ENCODE measurements at places on chromosomes 7 and 10.

- H3K27me3 ChIP-seq, result peaks cover 38% of the 10 kb centered on the region
- DNase-seq, result no peak
- no peak overlapping the region for H3K4me3 ChIP-seq
- no peak overlapping the region for H3K27ac ChIP-seq
These were observed 5.9 kb downstream of the ZNF488 start for GRCh38 chr10:47378183-47378510.

- DNase-seq, result no peak
- H3K36me3 ChIP-seq, result peaks cover 4% of the 10 kb centered on the region
- no peaks in the 10 kb centered on the region for H3K27me3 ChIP-seq
- no peak overlapping the region for H3K4me3 ChIP-seq
These were observed 119.3 kb downstream of the BBS9 start for GRCh38 chr7:33248671-33249070.

DNA sequence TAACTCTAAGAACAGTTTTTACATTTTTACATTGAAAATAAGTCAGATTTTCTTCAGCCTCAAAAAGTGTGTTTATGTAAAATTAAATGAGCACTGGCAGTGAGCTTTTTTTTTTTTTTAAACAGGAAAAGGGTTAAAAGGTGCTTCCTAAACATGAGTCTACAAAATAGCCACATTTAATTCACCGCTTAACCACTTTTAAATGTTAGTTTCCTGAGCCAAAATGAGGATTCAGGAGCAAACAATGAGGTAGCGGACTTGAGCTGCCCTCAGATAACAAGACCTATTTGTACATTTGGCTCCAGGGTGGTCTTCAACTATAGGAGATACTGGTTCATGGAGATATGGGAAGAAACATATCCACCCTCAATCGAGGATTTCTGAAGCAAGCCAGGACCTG lies 22.8 kb downstream of the AKR1C3 start:
- no peaks in the 10 kb centered on the region for H3K36me3 ChIP-seq
- DNase-seq, result no peak
- no peak overlapping the region for H3K4me3 ChIP-seq
- no peak overlapping the region for H3K27ac ChIP-seq
- no peaks in the 10 kb centered on the region for H3K27me3 ChIP-seq

DNA sequence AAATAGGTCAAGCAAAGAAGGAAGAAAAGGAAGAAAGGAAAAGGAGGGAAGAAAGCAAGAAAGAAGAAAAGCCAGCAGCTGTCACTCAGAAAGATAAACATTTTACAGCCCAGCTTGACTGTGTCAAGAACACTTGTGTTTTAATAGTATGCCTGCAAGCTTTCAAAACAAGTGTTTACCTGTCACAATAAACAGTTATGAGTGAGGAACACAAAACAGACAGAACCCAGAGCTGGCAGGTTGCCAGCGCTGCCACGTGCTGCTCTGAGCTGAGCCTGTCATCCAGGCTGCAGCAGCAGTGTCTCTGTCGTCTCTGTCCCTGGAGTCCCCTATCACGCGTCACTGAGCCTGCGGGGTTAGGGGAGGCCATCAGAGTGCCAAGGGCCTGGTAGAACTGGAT lies 827.6 kb upstream of the AUTS2 start:
- H3K36me3 ChIP-seq, result no peaks in the 10 kb centered on the region
- no peak overlapping the region for H3K4me3 ChIP-seq
- peaks cover 11% of the 10 kb centered on the region for H3K4me1 ChIP-seq
- DNase-seq, result no peak

DNA sequence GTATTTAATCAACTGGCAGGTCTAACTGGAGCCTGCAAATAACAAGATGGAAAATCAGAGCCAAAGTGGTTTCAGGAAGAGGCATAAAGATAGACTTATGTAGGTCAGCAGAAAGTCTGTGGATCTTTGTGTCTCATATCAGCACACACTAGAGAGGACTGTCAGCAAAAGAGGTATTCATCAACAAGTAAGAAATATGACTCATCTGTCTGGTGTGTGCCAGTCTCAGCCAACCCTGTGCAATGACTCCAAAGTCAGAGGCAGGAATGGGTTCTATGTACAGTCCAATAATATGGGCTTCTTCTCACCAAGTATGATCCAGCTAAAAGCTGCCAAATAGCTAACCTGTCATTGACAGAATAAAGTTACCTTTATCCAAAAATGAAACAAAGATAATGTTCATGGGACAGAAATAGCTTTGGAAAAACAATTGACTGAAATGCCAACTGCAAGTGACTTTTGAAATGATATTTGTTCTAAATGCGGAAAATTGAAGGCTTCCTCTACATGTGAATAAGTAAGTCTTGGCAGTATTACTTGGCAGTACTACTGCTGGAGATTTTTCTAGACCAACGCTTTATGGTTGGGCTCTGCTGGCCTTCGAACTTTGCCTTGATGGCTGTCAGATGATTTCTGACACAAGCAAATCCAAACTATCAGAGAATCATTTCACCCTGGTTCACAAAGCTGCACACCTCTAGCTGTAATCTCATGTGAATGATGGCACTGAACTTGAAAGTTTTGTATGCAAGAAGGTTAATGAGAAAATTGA lies 272.3 kb upstream of the SEMA3C start:
- no peaks in the 10 kb centered on the region for H3K36me3 ChIP-seq
- DNase-seq, result no peak
- no peaks in the 10 kb centered on the region for H3K4me1 ChIP-seq
- H3K4me3 ChIP-seq, result no peak overlapping the region
- H3K27ac ChIP-seq, result no peak overlapping the region

Data from type B pancreatic cell (in vitro differentiated cells).